ENCODE measurements at places on chromosomes 4 and X. TPM values are rescaled to one million over a fixed set of nuclear protein-coding genes. Genes with fewer than 3 reads are reported as not detected.

AMTN gene
- total RNA-seq: not detected

ARMCX5 gene
- 4.6 TPM for total RNA-seq

PABPC1L2A gene
- total RNA-seq: not detected

SETD7 gene
- total RNA-seq: 34.8 TPM

IL2RG gene
- 8.2 TPM for total RNA-seq

EBP gene
- total RNA-seq: 14.8 TPM

TSC22D3 gene
- 147 TPM for total RNA-seq
